GM06990 (cell line): ENCODE measurements at places on chromosomes 3 and 15.

- DNase-seq, result no peak
These were observed 189.4 kb upstream of the CHRM5 start for GRCh38 chr15:33778852-33779251.

- DNase-seq, result no peak
These were observed 36.9 kb upstream of the TRIM59 start for GRCh38 chr3:160486459-160486869.

DNA sequence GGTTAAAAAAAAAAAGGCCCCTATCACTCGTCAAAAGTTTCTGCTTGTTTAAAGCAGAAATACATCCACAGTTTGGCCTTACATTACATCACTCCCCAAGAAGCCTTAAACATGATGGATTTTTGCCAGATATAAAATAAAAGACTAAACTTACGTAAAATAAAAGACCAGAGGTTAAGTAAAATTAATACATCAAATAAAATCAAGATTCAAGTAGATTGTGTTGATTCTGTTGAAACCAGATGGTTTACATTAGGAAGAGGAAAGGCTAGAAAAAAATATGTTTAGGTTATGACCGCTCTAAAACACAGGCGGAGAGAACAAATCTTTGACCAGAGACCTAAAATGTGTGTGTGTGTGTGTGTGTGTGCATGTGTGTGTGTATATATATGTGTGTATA is 104.1 kb downstream of the DUT start:
- no peak for DNase-seq

GRCh38 chr15:52039925-52040781 is 21.1 kb downstream of the MAPK6 start:
- DNase-seq, result no peak

GRCh38 chr15:92025706-92026270 is 172.3 kb downstream of the SLCO3A1 start:
- DNase-seq, result no peak

- DNase-seq, result no peak
These were observed 62.8 kb downstream of the CTDSPL start for GRCh38 chr3:37924453-37924852.

- no peak for DNase-seq
These were observed 3.1 kb downstream of the CIB1 start for GRCh38 chr15:90230610-90231009.

DNA sequence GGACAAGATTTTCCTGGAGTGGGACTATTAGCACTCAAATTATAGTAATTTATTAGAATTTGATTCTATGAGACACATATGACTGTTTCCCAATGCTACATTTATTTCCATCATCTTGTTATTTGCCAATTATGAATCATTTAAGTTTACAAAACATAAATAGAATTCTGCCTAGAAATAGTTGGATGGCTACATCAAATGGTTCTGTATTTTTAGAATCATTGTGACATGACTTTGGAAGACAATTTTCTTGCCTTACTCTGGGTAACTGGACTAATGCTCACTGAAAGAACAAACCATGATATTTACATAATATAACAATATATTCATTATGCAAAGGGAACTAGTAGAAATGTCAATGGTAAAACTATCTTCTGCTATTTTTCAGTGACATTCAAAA is 173.5 kb downstream of the ZIC1 start:
- DNase-seq, result no peak

- DNase-seq, result no peak
These were observed 189.1 kb downstream of the GHSR start for GRCh38 chr3:172259111-172259541.

GRCh38 chr3:185632996-185633395 is 46.9 kb downstream of the SENP2 start:
- no peak for DNase-seq

DNA sequence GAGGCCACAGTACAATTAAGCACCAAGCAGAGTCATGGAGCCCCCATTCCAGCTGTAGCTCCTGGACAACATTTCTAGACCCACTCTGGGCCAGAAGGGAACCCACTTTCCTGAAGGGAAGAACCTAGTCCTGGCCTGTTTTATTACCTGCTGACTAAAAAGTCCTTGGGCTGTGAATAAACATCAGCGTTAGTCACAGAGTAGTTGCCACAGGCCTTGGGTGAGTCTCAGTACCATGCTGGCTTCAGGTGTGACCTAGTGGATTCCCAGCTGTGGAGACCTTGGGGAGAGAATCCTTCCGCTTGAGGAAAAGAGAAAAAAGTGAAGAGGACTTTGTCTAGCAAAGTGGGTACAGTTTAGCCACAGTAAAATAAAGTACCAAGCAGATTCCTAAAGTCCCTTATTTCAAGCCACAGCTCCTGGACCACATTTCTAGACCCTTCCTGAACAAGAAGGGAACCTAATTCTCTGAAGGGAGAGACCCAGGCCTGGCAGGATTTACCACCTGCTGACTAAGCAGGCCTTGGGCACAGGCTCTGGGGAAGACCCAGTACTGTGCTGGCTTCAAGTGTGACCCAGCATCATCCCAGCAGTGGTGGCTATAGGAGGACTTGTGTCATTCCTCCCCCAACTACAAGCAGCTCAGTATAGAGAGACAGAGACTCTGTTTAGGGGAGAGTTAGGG is 118.3 kb upstream of the KCNH8 start:
- DNase-seq, result no peak

- no peak for DNase-seq
These were observed 161.0 kb upstream of the CTDSPL start for GRCh38 chr3:37700466-37701248.

DNA sequence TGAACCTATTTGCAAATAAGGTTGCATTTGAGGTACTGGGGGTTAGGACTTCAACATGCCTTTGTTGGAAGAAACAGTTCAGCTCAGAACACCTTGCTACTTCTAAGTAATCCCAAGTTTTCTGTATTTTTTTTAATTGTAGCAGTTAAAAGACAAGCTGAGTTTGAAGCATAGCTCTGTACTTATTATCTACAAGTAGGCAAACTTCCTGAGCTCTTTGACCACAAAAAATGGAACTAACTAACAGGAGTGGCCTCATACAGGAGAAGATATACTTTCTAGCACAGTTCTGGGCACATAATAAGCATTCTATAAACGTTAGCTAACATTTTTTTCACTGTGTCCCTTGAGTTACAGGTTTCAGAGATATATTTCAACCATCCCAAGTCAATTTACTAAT is 159.2 kb downstream of the CHST2 start:
- DNase-seq, result no peak

DNA sequence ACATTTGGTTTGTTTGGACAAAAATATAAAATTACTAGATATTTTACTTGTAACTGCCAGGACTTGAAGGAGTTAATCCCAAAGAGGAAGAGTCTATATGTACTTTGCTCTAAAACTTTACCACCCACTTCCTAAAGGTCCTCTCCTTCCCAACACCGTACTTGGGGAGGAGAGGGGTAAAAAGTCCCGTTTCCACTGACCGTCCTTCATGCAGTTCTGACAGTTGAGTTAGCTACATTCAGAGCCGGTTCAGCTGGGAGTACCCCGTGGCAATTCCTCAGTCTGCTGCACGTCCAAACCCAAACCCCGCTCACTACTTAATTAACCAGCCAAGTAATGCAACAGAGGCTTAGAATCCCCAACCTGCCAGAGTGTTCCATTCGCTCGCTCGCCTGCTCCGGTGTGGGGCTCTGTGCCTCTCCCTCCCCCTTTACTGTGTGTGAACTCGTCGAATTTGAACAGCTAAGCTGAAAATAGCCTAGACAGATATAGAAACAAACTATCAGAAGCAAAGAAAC is 519.7 kb downstream of the FOXP1 start:
- no peak for DNase-seq

GRCh38 chr15:43775411-43775965 is 1.3 kb downstream of the ELL3 start:
- DNase-seq, result no peak

GRCh38 chr15:66789029-66790025 is 87.3 kb downstream of the SMAD6 start:
- DNase-seq, result no peak

DNA sequence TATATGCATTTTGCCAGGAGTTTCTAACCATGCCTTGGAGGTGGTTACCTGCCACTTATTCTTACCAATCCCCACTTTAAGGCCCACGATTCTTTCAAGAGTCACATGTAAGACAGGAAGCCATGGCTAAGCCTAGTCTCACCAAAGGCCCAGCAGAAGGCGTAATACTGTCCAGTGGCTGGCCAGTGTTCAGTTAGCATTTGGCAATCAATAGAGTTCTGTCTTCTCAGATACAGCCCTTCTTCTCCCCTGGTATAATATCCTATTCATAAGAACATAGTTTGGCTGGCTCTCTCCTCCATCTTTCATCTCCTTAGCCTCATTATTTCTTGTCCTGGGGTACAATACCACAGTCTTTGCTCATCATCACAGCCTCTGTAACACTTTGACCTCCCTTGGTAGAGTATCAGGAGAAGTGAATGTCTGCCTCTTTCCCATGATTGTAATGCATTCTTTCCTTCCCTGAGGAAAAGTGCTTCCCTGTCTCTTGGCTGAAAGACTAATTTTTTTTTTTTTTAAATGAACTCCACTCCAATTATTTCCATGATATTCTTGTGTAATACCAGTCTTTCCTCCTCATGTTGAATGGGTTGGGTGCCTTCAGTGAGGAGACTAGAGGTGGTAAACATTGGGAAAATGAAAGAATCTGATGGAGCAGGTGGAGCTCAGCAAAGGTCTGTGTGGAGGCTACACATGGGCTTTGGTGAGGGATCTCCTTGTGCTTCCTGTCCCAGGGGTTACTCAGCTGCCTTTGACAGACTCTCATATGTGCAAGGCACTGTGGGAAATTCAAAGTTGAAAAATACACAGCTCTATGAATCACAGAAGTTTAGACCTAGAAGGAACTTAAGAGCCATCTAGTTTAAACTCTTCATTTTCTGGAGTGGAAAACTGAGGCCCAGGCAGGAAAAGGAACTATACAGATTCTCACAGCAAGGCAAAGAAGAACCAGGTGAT is 218.2 kb downstream of the P3H2 start:
- DNase-seq, result no peak

- no peak for DNase-seq
These were observed 32.3 kb upstream of the TMCO5A start for GRCh38 chr15:37902126-37902525.

DNA sequence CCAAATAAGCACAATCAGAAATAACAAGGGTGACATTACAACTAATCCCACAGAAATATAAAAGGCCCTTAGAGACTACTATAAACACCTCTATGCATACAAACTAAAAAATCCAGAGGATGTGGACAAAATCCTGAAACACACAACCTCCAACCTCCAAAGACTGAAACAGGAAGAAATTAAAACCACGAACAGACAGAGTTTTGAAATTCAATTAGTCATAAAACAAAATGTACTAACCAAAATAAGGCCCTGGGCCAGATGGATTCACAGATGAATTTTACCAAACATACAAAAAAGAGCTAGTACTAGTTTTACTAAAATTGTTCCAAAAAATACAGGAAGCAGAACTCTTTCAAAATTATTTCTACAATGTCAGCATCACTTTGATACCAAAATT is 1043.6 kb downstream of the DIPK2A start:
- no peak for DNase-seq

DNA sequence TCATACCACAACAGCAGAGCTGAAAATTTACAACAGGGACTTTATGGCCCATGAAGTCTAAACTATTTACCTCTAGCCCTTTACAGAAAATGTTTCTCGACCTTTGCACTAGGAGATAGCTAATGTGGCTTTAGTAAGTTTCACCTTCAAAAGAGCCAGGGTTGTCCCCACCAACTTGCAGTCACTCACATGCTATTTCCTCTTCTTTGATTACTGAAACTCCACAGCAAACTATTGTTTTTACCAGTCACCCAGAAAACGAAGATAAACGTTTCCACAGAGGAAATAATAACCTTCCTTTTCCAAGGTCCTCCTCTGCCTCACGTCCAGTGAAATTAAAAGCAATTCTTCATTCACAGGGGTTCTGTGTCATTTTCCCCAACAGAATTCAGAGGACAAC is 48.2 kb downstream of the WWTR1 start:
- DNase-seq, result peak; percentile 34

GRCh38 chr15:81776976-81777375 is 268.8 kb downstream of the MEX3B start:
- DNase-seq, result no peak

- DNase-seq, result no peak
These were observed 1.0 kb upstream of the ISY1 start for GRCh38 chr3:129161860-129162271.

- peak; percentile 15 for DNase-seq
These were observed 287.2 kb downstream of the CGGBP1 start for GRCh38 chr3:87771337-87772192.

DNA sequence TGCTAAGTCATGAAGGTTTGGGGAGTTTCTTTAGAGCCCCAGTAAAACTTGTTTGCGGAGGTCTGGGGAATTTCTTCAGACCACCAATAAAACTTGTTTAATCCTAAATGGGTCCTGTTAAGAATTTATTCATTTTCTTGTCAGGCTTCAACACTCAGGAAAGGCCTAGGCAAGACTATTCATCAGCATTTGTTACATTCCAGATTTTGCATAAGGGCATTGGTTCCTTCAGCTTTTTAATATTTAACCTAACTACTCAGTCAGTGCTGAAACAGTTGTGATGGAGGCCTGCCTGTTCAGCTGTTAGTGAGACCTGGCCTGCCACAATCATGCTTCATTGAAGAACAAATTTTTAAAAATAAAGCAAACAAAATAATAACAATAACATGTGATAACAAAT is 954.2 kb upstream of the SEMA6D start:
- no peak for DNase-seq

DNA sequence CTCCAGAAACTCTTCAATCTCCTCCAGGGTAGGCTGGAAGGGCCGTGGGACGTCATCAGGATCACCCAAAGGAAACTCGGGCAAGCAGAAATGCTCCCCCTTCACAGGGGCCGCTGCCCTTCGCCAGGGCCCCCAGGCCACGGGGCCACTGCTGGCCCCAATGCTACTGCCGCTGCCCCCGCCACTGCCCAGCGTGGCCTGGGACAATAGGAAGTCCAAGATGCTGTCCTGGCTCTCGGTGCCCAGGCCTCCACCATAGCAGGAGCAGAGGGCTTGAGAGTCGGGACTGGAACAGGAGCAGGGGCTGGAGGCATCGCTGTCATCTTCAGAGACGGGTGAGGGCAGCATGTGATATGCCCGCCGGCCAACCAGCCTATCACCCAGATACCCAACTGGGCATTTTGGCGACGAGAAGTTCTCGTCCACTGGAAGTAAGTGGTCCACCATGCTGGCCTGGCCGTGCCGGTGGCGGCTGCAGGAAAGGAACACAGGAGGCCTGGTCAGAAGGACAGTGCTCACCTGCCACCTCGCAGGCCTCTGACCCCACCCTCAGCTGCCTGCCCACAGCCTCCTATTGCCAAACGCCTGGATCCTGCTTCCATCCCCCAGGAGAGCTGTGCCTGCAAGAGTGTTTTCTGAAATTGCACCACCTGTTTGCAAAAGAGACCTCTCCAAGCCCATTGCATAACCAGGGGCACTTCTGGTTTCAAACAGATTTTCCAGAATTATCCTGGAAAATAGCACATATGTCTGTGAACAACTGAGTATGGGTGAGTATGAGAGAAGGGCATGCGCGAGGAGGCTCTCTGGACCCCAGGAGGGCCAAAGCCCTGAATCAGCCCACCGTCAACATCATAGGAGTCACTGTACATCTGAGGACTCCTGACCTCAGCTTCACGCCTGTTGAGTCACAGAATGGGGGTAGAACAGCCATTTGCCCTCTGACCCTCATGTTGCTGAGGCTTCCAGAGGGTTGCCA is 4.4 kb downstream of the KLF15 start:
- no peak for DNase-seq
